ENCODE measurements at places on chromosomes 4 and X.

DNA sequence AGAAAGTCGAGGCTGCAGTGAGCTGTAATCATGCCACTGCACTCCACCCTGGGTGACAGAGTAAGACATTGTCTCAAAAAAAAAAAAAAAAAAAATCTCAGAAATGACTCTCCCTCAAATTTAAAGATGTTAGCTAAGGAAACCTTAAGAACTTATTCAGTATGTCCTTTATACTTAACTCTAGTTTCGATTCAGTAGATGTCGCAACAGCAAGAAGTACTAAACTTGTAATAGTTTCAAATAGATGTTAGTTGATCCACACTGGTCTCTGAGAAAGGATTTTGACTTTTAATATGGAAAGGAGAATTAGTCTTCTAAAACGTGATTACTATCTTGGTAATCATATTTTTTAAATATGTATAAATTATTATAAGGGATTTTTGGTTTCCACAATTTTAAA, 29.6 kb downstream of the NKX3-2 start:
- no peak for DNase-seq

- DNase-seq: no peak
Observed at GRCh38 chrX:45400027-45400779, 199.5 kb upstream of the DIPK2B start.

GRCh38 chr4:167232805-167233684, 1.2 kb downstream of the SPOCK3 start:
- no peak for DNase-seq

- DNase-seq: no peak
Observed at GRCh38 chrX:11438767-11439166, 145.6 kb downstream of the AMELX start.

DNA sequence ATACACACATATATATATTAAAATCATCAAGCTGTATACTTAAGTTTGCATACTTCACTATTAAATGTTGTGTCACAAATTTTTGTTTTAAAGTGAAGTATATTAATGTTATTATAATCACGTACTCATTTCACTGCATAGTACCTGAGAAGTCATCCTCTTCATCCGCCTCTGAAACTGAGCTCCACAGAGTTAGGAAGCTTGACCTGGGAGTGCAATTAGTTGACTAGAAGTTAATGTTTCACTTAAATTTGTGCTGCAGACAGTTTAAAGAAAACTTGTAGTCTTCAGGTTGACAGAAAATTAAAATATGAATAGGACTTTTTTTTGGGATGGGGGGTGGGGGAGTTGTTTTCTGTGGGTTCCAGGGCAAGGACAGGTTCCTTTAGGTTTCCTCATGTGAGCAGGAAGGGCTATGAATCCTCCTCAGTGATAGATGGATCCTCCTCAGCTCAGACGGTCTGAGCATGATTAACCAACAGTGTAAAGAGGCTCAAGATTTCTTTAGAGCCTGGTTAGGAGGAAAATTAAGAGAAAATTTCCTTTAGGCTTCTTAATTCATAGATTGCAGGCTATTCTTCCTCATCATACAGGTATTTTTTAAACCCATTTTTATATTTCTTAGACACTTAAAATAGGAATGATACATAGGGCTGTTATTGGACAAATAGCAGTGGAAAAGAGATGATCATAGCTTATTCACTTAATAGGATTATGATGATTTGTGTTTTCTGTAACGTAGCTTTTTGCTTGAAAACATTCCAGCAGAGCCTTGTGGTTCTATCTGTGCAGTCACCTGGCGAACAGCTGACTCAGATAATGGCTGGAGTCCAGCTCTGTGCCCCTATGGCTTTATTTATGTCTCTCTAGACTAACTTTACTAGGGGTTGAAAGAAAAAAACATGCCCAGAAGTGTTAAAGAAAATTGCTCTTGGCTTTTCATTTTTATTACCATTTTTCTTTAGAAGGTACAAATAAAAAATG, 102.7 kb downstream of the SLC4A4 start:
- DNase-seq: no peak

- DNase-seq: no peak
Observed at GRCh38 chrX:132037479-132037993, 14.4 kb downstream of the STK26 start.

GRCh38 chr4:151358266-151358665, 32.9 kb upstream of the SH3D19 start:
- DNase-seq: no peak

GRCh38 chrX:23497919-23498318, 163.3 kb downstream of the PTCHD1 start:
- DNase-seq: no peak

DNA sequence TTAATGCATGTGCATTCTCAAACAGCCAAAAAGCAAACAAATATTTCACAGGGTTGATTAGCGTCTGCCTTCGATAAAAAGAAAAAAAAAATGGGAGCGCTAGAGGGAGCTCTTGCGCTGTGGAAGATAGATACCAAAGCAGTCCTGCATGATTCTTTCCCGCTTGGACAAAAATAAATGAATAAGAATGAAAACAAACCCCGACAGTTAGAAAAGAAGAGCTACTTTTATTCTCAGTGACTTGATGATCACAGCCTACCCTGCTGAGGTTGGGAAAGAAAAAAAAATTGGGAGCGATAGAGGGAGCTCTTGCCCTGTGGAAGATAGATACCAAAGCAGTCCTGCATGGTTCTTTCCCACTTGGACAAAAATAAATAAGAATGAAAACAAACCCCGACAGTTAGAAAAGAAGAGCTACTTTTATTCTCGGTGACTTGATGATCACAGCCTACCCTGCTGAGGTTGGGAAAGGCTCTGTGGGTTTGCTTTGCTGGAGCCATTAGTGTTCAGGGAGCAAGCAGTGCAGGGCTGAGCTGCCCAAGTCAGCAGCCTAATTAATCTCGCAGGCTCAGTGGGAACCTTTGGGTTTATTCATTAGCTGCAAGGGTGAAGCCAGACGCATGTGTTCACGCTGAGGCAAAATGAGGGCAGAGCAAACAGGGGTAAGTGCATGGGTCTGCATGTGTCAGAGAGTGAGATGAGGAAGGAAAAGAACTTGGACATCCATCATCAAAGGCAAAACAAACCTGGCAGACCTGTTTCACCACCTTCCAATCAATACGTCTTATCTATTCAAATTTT, 249.3 kb upstream of the PRKX start:
- peak; percentile 27 for DNase-seq

DNA sequence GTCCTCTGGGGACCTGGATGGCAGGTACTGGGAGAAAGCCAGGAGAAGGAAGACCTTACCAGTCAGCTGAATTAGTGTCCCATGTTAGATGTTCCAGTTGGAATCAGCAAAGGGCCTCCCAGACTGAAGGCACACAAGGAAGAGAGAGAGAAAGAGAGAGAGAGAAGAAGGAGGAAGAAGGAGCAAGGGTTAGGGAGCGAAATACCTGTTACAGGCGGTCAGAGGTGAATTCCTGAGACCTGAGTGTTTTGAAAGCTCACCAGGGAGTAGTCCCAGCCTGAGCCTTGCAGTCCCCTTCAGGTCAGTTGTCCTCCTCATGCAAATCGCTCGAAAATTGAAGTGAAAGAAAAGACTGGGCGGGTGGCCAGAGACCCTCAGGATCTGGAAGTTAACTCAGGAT, 60.3 kb downstream of the USP11 start:
- DNase-seq: no peak

GRCh38 chrX:70525733-70526132, 81.1 kb downstream of the DLG3 start:
- no peak for DNase-seq

DNA sequence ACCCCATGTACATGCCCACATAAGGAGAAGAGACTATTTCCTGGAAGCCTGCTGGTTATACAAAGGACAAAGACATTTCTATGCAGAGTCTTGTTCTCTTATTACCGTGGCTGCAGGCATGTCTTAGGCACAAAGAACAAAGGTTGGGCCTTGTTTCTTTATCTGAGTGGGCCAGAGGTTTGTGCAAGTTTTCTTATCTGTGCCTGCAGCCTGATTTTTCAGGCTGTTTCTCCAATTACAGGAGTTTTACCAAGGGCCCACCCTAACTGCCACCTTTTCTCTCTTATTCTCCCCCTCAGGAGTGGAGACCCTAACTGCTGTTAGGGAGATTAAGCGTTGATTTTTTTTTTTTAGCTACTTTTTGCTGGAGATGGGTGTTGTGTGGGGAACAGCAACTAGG, 3.5 kb downstream of the TENT5D start:
- DNase-seq: no peak

DNA sequence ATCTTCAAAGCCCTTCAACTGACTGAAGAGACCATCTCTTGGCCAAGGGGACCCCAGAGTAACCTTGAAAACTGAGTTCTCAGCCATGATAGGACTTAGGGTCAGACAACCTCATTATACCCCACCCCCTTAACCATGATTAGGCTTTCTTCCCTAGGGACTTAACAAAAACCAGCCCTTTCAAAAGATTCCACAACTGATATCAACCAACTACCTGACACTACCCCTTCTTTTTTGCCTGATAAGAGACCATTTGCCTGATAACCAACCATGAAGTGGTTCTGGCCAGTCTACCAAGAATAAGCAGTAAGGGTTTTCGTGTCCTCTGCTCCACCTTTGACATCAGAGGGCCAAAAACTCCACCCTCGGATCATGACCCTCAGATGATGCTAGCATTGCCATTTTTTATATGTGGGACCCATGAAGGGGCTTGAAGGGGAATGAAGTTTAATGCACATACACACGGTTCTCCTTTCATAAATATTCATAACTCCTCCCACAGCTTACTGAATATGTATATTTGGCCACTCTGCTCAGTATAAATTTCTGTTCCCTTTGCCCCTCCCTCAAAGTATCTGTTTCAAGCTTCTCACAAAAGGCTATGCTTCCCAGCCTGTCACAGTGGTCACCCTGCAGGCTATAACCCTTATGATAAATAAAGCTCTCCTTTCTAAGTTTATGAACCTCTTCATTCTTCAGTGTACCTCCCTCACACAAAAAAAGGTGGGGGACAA, 12.3 kb downstream of the TBCK start:
- DNase-seq: no peak

DNA sequence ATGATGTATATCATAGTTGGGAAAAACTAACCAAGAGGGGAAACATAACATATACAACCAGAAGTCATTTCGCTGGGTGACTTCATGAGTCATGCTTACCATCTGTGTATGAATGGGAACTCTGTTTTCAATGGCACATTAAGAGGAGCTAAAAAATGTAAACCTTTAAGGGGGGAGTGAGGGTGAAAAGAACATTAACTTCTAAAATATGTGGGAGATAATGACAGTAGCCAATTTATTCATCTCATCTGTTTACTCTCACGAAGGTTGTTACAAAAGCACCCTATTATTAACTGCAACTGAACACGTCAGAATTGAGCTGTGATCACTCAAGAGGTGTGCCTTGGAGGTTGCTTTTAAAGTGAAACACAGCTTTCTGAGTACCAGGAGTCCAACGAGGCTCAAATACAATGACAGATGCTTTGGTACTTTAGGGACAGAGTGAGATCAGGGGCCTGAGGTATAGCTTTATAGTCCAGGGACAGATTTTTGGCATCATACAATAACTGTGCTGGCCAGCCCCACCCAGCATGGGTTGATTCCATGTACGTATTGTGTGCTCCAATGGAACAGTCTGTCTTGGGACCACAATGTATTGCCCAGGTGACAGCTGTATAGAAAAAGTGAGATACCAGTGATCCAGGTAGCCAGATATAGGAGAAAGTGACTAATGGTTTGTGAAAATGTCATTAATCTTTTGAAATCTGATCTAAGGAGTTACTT, 107.3 kb downstream of the AMMECR1 start:
- peak; percentile 82 for DNase-seq

DNA sequence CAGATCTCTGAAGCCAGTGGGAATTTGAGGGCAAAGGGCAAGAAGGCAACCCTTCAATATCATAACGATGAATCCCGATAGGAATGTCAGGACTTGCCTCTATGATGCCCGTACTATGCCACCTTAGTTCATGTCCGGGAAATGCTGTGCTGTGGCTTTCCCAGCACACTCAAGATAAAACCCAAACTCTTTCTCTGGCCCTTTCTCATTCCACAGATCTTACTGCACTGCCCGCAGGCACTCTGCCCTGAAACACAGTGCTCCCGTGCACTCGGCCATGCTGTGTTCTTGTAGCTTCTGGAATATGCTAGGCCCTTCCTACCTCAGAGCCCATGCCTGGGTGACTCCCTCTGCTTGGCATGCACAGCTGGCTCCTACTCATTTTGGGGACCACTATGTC, 26.3 kb downstream of the SORCS2 start:
- DNase-seq: no peak

- DNase-seq: no peak
Observed at GRCh38 chr4:142574306-142574705, 271.8 kb downstream of the INPP4B start.

- DNase-seq: no peak
Observed at GRCh38 chr4:8115203-8115520, 43.5 kb downstream of the ABLIM2 start.

- no peak for DNase-seq
Observed at GRCh38 chr4:77826275-77826674, 7.1 kb upstream of the CNOT6L start.

GRCh38 chr4:82223715-82224114, 150.1 kb downstream of the HNRNPD start:
- no peak for DNase-seq

- DNase-seq: no peak
Observed at GRCh38 chr4:17315459-17315858, 196.4 kb downstream of the QDPR start.

DNA sequence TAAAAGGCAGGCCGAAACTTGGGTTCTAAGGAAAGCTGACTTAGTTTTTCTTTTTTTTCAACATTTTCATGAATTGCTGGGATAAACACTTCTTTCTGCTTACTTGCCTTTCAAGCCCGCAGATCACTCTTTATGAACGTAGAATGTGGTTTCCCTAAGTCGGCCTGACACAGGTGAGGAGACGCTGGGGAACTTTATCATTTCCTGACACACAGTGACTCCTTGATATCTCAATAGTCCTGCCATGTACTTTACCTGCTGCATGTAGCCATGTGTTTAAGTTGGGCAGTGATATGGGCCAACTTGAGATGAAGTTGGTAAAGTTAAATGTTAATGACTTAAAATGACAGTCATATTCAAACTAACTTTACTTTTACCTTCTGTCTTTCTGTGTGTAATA, 26.6 kb upstream of the SNCA start:
- no peak for DNase-seq

DNA sequence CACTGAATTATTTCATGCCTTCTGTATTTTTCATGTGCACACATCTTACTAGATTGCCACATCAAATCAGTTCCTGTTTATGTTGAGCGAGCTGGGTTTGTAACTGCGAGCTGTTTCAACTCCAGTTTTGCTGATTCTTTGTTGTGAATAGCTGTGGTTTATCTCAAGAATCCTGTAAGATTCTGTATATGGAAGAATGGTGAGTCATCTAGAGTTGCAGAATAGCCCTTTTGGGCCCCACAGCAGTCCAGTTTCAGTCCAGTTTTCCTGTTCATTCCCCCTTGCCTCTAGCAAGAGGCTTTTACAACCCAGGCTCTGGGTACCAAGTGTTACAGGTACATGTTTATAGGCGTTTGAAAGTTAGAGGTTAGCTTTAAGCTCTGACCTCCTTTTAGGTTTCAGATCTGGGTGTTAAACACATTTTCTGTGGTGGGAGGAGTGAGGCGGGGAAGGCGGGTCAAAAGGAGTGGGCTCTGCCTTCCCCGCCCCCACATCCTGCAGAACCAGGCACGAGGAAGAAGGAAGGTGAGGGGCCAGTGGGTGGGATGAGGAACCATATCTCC, 32.7 kb downstream of the TBC1D14 start:
- no peak for DNase-seq

- no peak for DNase-seq
Observed at GRCh38 chrX:79604364-79604763, 237.2 kb upstream of the ITM2A start.

All from NCI-H524 (cell line).